Right atrium auricular region (tissue), 2 donors: ENCODE measurements at places on chromosomes 6 and 20.

GRCh38 chr6:29626948-29627754 is 5.8 kb downstream of the GABBR1 start:
- no peak for DNase-seq

DNA sequence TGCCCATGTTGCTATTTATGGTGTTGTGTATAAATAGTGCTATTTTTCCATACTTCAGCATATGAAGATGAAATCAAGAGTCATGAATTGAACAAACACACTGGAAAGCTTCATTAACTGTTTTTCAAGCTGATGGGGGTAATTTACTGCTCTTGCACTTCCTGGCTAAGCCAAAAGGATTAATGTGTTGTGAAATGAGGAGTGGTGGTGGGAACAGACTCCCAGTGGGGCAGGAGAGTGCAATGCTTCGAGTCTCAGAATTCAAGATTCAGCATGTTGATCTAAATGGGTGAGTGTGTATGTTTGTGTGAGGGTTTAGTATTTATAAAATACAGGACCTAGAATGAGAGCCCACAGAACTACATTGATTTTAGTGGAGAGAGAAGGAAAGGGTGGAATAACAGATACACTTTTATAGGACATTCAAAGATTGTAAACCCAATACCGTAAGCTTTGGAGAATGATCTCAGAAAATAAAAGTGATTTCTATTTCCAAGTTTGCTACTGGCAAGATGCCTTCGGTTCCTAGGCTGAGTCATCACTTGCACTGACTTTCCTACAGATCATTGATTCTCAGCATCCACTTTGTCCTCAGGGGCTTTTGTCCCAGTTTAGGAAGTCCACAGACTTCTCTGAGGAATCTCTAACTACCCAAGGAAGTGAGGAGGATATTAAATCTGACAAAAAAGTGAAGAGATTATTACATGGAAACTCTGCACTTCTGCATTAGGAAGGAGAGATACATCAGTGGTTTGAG is 303.6 kb downstream of the TRDN start:
- no peak for DNase-seq

- DNase-seq: no peak
These were observed 255.4 kb upstream of the IRAK1BP1 start for GRCh38 chr6:78611886-78612480.

- no peak for DNase-seq
These were observed 124.5 kb upstream of the SALL4 start for GRCh38 chr20:51926670-51927305.

GRCh38 chr6:55726144-55726543 is 147.2 kb upstream of the HMGCLL1 start:
- no peak for DNase-seq

GRCh38 chr6:157108923-157109322 is 214.4 kb downstream of the TMEM242 start:
- DNase-seq: no peak

GRCh38 chr6:167341665-167342655 is 17.1 kb downstream of the TTLL2 start:
- no peak for DNase-seq

- DNase-seq: peak; percentile 51
These were observed 9.7 kb downstream of the CST7 start for GRCh38 chr20:24958506-24959385.

- DNase-seq: no peak
These were observed 3.2 kb upstream of the PLEKHG1 start for GRCh38 chr6:150596439-150596838.

DNA sequence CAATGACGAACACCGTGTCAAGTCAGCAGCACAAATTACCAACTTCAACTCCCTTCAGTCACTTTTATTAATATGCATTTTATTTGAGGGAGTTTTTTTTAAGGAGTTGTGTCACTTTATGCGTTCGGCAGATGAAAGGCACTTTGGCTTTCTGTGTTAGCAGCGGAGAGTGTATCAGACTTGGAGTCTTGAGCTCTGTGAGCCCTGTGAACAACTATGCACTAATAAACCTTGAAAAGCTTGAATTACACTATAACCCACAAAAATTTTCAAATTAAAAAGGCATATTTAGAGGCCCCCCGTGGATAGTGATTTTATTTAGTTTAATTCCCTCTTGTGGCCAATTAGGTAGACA is 335.3 kb upstream of the NT5E start:
- no peak for DNase-seq

DNA sequence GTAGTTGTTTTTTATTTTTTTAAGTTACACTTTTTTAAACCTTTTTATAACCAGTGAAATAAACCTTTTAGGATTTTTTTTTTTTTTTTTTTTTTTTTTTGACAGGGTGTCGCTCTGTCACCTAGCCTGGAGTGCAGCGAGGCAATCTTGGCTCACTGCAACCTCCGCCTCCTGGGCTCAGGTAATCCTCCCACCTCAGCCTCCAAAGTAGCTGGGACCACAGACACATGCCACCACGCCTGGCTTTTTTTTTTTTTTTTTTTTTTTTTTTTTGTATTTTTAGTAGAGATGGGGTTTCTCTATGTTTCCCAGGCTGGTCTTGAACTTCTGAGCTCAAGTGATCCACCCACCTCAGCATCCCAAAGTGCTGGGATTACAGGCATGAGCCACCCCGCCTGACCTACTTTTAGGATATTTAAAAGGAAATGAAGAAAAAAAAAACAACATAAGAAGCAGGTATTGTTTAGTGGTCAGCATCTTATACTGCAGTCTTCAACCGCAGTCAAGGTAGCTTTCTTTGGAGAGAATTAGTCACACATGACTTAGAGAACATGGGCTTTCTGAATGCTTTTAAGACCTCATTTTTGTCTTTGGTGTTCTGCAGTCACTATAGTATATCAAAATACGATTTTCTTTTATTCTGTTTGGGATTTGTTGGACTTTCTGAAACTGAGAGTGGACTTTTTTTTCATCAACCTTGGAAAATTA is 1.6 kb downstream of the POLR1H start:
- DNase-seq: no peak

- DNase-seq: no peak
These were observed 63.7 kb upstream of the SLC22A23 start for GRCh38 chr6:3520281-3521230.

GRCh38 chr20:45890077-45890984 is 677 bp downstream of the NEURL2 start:
- peak; percentile 91 for DNase-seq

- DNase-seq: no peak
These were observed 122.2 kb upstream of the TNFAIP3 start for GRCh38 chr6:137744877-137745276.

DNA sequence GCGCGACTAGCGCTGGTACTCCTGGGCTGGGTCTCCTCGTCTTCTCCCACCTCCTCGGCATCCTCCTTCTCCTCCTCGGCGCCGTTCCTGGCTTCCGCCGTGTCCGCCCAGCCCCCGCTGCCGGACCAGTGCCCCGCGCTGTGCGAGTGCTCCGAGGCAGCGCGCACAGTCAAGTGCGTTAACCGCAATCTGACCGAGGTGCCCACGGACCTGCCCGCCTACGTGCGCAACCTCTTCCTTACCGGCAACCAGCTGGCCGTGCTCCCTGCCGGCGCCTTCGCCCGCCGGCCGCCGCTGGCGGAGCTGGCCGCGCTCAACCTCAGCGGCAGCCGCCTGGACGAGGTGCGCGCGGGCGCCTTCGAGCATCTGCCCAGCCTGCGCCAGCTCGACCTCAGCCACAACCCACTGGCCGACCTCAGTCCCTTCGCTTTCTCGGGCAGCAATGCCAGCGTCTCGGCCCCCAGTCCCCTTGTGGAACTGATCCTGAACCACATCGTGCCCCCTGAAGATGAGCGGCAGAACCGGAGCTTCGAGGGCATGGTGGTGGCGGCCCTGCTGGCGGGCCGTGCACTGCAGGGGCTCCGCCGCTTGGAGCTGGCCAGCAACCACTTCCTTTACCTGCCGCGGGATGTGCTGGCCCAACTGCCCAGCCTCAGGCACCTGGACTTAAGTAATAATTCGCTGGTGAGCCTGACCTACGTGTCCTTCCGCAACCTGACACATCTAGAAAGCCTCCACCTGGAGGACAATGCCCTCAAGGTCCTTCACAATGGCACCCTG is 1.6 kb downstream of the TPBG start:
- no peak for DNase-seq

- DNase-seq: no peak
These were observed 926 bp downstream of the MYLIP start for GRCh38 chr6:16129623-16130401.

- DNase-seq: no peak
These were observed 480.9 kb upstream of the NOX3 start for GRCh38 chr6:155936551-155936950.

DNA sequence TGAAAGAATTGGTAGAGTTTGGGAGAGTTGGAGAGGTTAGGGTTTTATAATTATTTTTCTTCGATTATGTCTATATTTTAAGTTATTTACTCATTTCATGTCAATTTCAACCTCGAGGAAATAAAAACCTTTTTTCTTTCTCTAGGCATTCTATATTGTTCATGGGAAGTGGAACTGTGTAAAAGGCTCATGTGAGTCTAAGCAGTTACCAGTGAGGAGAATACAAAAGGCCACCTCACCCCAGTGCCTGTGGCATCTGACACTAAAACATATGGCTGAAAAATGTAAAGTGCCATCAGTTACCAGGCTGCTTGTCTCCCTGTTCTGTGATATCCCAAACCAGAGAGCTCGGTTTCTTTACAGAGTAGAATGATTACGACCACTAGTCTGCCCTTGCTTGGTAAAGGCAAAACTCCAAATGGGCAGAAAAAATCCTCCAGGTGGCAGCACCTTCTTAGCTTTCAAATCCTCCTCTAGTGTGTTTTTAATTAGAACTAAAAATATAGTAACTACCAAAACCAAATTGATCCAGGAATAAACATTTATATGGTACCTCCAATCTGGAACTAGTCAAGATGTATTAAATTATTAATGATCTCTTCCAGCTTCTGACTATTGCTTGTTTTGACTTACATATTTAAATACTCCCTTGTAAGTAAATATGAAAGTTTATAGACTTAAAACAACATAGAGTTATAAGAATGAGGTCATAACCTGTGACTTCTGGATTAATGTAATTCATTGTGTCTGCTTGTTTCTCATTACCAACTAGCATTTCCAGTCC is 122.6 kb upstream of the MCHR2 start:
- no peak for DNase-seq
